Activated gamma-delta T cell treated with Interleukin-2 at 50 U/mL for 16 hours (primary cell): ENCODE measurements at places on chromosomes 6 and 20.

- DNase-seq = no peak
Measured at GRCh38 chr6:40499215-40499614, 87.9 kb downstream of the LRFN2 start.

DNA sequence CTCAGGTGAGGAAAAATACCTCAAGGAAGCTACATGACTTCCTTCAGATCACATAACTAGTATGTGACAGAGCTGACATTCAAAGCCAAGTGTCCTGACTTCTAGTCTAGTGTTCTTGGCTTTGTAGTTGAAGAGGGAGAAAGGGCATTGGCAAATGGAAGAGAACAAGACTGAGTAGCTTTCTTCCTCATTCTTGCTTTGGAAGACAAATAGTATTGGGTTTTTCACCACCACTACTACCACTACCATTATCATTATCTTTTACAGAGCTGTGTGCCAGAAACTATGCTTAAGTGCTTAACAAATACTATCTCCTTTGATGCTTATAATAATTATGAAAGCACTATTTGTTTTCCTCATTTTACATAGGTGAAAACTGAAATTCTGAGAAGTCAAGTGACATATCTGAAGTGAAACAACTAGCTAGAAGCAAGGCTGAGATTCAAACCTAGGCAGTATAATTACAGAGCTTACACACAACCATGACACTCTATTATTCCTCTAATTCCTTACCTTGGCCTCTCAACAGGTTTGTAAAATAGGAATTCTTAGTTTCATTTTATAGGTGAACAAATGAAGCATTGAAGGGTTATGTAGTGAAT lies 6.8 kb downstream of the ACSS2 start:
- no peak for DNase-seq

GRCh38 chr6:1372690-1373089 lies 16.7 kb upstream of the FOXF2 start:
- DNase-seq = no peak

DNA sequence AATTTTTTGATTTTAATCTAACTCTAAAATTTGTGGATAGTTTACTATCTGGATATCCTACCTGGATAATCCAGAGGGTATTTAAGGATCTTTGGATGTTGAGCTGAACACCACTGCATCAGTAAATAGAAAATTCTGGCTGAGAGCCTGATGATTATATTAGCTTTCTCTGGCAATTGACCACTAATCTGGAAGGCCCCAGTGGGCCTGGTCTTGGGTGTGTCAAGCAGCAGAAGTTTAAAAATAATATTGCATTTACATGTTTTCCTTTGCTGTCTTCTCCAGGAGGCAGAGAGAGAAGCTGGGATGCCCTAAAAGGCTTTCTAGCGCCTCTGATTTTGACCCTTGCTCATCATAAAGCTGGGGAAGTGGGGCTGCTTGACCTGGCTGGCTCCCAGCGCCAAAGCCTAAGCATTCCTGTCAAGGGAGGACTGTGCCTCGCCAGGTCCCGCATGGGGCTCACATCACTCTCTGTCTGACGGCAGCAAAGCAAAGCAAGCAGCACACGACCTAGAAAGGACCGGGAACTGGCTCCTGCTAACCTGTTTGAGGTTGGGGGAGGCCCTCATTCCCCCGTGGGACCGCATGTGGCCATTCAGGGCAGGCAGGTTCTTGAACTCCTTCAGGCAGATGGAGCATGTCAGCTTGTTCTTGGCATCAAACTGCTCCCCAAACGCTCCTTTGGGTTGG lies 46.6 kb upstream of the MRPS10 start:
- DNase-seq = no peak

DNA sequence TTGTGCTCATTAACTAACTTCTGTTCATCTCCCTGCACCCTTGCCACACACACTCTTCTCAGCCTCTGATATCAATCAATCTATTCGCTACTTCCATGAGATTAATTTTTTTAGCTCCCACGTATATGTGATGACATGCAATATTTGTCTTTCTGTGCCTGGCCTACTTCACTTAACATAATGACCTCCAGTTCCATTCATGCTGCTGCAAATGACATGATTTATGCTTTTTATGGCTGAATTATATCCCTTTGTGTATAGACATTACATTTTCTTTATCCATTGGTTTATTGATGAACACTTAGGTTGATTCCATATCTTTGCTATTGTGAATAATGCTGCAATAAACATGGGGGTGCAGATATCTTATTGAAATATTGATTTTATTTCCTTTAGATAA lies 50.8 kb upstream of the SPTLC3 start:
- no peak for DNase-seq

DNA sequence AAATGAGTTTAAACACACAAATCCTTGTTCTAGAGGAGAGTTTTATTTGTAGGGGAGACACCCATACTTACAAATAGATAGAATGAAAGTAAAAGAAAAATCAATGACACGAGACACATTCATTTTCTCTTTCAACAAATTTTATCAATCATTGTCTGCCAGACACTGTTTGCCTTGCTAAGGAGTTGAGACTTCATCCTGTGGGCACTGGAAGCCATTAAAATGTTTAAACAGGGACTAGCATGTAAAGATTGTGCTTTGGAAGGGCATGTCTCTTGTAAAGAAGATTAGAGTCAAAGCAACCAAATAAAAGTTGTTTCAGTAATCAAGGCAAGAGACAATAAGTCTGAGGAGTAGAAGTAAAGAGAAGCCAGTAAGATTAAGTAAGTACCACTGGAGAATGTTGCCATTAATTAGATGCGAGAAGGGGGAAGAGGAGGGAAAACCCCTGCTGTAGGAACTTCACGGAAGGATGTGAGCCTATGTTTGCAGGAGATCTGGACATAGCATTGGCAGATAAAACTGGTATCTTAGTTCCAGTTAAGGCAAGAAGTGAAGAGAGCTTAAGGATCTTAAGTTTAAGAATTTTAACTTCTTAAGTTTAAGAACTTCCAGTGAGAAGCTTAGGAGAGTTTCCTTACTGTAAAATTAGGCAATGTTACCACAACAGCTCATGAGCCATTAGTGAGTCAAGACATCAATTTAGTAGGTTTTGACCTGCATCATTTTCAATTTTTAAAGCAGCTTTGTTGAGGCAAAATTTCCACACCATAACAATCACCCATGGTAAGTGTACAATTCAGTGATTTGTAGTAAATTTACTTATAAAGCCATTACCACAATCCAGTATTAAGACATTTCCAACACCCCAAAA lies 117.0 kb upstream of the UST start:
- no peak for DNase-seq

DNA sequence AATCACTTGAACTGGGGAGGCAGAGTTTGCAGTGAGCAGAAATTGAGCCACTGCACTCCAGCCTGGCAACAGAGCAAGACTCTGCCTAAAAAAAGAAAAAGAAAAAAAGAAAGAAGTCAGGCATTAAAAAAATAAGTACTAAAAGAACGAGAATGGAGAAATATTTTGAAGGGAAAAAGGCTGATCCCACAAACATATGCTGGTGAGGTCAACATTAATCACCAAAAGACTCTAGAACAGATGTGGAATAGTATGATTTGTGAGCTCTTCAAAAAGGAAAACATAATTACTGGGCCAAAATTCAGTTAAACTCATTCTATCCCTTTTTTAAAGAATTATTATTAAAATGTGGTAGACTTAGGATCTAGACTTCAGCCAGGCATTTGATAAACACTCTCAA lies 61.2 kb upstream of the NRSN1 start:
- no peak for DNase-seq

GRCh38 chr6:127471379-127472255 lies 12.4 kb upstream of the KIAA0408 start:
- DNase-seq = no peak

DNA sequence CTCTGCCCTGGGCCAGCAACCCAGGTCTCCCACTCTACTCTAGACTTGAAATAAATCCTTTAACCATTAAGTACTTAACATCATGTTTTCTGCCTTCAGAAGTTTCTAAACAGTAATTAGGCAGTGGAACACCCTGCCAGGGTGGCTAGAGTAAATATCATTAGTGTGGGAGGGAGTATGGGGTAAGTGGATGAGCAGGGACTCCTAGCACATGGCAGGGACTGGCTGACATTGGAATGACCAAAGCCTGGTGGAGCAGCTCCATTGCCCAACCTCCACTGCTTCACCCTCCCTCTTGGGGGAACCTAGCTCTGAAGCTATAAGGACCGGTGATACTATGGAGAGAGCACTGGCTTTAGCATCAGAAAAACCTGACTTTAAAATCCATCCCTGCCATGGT lies 167.1 kb downstream of the MAFB start:
- DNase-seq = no peak

GRCh38 chr6:128425856-128426255 lies 94.5 kb downstream of the PTPRK start:
- DNase-seq = no peak

DNA sequence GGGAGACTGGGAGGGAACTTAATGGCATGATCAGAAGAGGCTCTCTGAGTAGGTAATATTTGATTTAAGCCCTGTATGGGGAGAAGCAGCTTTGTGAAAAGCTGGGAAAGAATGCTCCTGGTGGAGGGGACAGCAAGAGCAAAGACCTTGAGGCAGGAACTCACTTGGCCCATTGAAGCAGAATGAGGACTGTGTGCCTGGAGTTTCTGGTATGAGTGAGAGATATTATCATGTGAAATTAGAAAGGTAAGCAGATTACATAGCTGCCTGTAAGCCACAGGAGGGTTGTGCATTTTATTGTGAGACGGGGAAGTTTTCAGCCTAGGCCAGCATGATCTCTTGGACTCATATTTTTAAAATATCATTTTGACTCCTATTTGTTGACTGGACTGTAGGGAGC lies 502.1 kb downstream of the DHX35 start:
- DNase-seq = no peak

GRCh38 chr6:48151142-48151541 lies 40.1 kb upstream of the PTCHD4 start:
- DNase-seq = no peak

DNA sequence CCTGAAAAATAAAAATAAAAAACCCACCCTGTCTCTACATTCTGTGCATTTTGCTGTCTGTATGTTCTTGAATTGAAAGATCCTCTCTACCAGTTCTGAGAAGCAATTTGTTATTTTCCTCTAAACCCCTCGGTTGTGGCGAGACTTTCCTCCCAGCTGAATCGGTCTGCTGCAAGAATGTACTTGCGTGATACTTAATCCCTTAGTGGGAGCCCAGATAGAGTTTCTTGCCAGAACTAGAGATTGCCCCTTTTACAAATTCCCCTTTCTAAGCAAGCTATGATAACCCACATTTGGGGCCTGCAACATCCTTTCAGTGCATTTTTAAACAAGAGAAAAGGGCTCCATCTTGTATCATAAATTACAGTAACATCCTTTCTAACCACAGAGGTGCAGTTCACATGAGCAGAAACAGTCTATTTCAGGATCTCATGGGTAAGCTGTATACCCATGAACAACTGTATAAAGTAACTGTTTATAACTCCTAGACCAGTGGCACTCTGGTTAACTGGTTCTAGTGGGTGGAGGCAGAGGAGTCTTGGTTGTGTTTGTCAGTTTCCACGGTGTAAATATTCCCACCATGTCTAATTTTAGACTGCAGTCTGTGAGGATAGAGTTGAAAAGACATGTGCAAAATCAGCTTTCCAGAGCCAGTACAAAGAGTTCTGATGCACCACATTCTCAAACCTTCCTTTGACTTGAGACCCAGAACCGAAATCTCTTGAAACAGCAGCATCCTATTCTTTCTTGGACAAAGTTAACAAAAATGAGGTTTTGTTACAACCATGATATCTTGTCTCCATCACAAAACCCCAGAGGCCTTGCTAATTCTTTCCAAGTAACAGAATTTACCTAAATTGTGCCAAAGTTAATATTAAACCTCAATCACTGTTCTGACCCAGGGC lies 113.1 kb upstream of the ZNF217 start:
- DNase-seq = no peak

DNA sequence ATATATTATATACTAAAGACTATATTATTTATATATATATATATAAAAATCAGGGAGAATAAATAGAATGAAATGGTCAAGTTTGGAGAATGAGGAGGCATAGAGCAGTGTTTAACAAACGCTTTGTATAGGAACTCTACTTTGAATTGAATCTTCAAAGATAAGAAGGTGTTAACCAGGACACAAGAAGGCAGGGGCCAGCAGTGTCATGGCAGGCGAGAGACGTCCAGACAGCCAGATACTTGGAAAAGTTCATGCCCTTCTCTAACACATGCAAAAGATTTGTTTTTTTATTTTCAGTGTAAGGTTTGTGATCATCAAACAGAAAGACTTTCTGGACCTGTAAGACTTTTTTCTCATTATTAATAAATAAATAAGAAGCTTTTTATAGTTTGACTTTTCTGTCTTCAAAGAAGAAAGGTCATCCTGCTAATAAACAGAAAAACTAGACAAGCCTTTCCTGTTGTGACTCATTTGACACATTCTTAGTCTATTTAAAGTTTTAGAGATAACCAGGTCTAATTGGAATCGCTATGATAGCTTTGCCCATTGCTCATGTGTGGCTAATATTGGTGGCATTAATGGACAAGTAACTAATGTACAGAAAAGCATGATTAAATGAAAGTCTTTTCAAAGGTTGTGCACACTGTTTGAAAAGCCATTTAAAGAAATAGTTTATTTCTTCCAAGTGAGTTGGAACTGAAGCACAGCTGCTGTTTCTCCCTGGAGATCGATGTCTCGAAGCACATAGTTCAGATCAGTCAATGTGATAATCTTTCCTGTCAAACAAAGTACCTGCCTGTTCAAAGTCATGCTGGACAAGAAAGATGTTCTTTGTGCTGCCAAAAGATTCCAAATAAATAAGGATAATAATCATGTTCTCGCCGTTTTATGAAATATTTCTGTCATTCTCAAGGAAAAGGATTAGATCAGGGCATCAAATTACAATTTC lies 420.4 kb upstream of the OPRM1 start:
- no peak for DNase-seq

- DNase-seq = no peak
Measured at GRCh38 chr6:56311061-56311460, 63.7 kb upstream of the COL21A1 start.

DNA sequence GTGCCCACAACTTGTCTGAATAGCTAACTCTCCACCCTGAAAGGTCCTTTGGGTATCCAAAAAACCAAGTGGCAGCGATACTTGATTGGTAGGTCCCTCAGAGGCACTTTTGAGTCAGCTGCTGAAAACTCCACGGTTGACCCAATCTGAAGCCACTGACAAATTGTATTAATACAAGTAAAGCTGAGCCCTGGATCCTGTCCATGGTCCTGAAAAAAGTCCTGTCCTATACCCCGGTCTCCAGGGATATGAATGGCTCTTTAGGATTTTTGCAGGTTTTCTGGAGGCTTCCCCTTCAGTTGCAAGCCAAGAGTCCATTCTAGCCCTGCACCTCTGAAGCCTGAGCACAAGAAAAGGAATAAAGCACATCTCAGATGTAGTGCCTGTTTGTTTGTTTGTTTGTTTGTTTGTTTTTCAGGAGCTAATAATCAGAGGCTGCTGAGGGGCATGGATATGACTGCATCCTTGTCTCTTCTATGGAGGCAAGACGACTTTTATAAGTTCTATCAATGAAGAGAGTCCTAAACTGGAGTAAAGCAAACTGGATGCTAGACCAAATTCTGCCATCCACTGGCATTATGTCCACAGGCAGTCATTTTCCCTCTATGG lies 1.7 kb upstream of the SLC12A5 start:
- DNase-seq = peak; percentile 15

- no peak for DNase-seq
Measured at GRCh38 chr20:9794831-9795230, 44.0 kb downstream of the PAK5 start.
